ENCODE measurements at places on chromosomes 12 and 14.

DNA sequence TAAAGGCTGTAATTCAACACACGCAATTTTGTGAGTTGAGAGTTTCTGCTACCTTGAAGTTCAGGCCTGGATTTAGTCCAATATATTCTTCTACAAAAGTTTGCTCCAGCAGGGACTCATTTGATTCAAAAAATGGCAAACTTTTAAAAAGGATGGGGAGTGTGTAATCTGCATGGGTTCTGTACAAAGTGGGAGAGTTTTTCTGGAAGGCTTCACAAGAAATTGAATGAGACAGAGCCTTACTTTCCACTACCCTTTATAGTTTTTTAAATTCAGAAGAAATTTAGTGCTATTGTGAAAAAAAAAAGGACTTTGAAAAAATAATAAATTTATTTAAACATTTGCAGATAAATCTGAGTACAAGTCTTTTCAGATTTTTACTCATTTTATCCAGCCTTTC lies 116.9 kb downstream of the METTL25 start:
- DNase-seq = no peak

- DNase-seq = no peak
Measured at GRCh38 chr14:64516969-64517368, 12.4 kb downstream of the ZBTB1 start.

GRCh38 chr12:50188241-50188781 lies 21.1 kb upstream of the CERS5 start:
- peak; percentile 60 for DNase-seq

DNA sequence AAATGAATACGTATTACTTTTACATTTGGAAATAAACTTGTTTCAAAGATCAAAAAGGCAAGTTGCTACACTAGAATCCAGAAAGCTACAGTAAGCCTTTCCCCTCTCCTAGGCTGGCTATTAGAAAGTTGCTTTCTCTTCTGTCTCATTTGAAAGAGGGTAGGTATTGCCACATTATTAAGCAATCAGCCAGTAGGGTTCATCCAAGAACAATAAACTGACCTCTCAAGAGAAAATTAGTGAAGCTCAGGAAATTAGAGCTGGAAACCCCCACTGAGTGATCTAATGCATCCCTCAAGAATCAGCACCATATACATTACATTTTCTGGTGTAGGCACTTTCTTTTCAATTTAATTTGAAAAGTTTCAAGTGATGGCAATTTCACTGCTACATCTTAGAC lies 4.5 kb upstream of the TMEM233 start:
- DNase-seq = no peak

DNA sequence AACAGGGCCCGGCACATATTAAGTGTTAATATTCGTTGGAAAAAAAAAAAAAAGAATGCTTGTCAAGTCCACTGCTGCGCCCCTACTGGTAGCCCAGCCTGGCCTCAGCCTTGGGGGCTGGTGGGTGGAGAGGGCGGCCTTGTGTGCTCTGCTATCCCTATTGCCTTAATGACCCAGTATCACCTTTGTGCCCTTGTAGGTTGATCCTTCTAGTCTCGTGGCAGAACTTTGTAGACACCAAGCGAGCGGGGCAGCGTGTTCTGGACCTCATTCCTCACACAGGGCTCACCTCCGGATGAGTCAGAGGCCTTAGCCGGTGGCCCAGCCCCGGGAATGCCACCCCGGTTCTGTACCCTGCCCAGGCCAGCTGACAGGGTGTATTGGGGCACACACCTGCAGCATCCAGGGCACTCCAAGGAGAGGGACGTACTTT lies 1.8 kb upstream of the RCOR1 start:
- DNase-seq = peak; percentile 49

- DNase-seq = peak; percentile 87
Measured at GRCh38 chr14:88879022-88879421, 54.6 kb downstream of the TTC8 start.

Data from EL (cell line).